CD4-positive, alpha-beta memory T cell (primary cell): ENCODE measurements at places on chromosomes 7 and 10.

DNA sequence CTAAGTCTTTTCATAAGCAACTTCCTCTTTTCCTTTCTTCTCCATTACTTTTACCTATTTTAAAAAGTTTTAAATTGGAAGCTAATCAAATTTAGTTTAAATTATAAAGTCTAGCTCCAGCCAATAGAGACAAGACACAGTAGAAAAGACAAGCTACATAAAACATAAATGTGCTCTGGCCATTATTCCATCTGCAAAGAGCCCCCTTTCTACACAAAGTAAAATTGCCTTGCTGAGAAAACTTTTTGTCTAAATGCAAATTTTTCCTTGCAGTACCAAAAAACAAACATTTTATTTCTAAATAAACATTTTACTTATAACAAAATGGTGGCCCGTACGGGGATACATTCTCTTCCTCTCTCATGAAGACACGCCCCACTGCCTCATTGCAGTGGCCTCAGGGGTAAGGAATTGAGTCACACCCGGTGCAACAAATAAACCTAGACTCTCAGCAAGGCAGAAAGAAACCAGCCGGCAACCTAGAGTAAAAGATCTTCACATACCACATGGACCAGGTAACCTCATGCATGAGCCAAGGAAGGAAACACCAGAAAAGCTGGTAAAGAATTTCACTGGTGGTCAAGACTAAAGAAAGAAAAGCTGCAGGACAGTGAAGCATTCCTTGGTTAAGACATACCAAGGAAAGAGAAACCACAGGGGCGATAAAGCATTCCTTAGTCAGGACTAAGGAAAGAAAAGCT is 71.6 kb upstream of the ZNF746 start:
- H3K36me3 ChIP-seq, result no peaks in the 10 kb centered on the region
- no peak overlapping the region for H3K4me3 ChIP-seq
- no peaks in the 10 kb centered on the region for H3K27me3 ChIP-seq

GRCh38 chr10:33189363-33189762 is 145.1 kb downstream of the NRP1 start:
- peaks cover 6% of the 10 kb centered on the region for H3K4me1 ChIP-seq
- no peak overlapping the region for H3K27ac ChIP-seq
- no peaks in the 10 kb centered on the region for H3K36me3 ChIP-seq
- no peak for DNase-seq
- H3K4me3 ChIP-seq, result no peak overlapping the region
- H3K27me3 ChIP-seq, result no peaks in the 10 kb centered on the region

DNA sequence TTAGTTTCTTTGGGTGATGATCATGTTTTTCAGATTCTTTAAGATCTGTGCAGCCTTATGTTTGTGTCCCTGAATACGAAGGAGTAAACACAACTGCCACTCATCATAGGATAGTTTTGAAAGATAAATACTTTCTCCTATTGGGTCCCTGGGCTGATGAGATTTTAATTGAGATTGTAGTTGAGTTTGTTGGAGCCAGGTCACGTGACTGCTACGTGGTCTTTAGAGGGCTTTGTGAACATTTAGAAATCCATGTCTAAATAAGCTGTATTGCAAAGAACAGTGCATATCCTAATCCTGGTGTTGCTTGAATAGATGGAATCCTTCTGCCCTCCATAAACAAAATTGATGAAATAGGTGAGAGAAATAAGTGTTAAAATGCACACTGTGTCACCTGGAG is 17.4 kb upstream of the ZNF716 start:
- H3K27ac ChIP-seq, result no peak overlapping the region
- no peak for DNase-seq
- no peaks in the 10 kb centered on the region for H3K4me1 ChIP-seq
- no peak overlapping the region for H3K4me3 ChIP-seq
- no peaks in the 10 kb centered on the region for H3K27me3 ChIP-seq

GRCh38 chr10:129972145-129972965 is 8.3 kb upstream of the EBF3 start:
- DNase-seq, result no peak
- H3K27me3 ChIP-seq, result peaks cover 24% of the 10 kb centered on the region
- no peaks in the 10 kb centered on the region for H3K36me3 ChIP-seq
- no peak overlapping the region for H3K27ac ChIP-seq
- H3K4me1 ChIP-seq, result no peaks in the 10 kb centered on the region

DNA sequence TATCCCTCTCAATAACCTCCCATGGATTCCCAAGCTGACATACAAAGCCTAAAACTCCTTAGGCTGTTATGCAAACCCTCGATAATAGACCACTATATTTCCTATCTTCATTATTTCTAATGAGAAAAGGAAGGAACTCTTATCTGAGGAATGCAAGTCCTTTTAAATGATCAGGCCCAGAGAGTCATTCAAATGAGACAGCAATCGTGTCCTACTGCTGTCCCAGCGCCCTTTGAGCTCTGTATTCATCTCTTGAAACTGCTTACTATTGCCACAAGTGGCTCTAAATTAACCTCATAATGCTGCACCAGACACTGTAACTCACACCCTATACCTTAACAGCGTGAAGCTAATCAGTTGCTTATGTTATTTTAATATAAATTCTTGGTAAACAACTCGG is 182.1 kb upstream of the NAMPT start:
- H3K4me3 ChIP-seq, result no peak overlapping the region
- no peaks in the 10 kb centered on the region for H3K36me3 ChIP-seq
- no peak overlapping the region for H3K27ac ChIP-seq
- DNase-seq, result no peak

DNA sequence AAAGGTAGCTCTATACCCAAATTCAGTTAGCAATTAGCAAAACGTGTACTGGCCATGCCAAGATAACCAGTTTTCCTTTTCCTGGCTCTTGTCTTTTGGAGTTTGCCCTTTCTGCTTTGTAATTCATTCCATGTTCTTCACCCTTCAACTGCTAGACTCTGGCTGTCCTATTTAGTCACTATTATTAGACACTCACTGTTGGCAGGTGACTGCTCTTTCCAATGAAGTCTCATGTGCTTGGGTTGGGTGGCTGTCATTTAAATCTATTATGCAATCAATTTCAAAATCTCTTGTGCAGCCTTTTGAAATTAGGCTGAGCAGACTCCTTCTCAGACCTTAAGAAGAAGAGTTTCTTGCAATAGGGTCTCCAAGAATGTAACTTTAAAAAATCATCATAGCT is 266.5 kb downstream of the GPR158 start:
- H3K36me3 ChIP-seq, result no peaks in the 10 kb centered on the region
- no peak overlapping the region for H3K4me3 ChIP-seq
- no peaks in the 10 kb centered on the region for H3K27me3 ChIP-seq
- H3K4me1 ChIP-seq, result no peaks in the 10 kb centered on the region
- H3K27ac ChIP-seq, result no peak overlapping the region

DNA sequence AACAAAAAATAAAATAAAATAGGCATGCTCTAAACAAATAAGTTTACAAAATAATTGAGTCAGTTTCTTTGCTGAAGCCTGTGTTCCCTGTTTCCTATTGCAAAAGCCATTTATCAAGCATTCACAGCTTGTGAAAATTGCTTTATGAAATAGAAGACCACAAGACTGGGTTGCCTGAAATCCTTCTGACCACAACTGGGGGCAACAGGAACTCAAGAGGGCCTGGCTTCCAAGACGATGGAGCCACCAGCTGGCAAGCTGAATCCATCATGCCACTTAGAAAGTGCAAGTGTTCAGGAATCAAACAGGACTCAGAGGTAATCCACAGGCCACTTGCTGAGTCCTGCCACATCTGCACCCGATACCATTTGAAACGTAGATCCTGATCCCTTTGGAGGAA is 752 bp upstream of the ABCA13 start:
- no peak overlapping the region for H3K4me3 ChIP-seq
- H3K36me3 ChIP-seq, result no peaks in the 10 kb centered on the region
- no peaks in the 10 kb centered on the region for H3K27me3 ChIP-seq
- H3K27ac ChIP-seq, result no peak overlapping the region
- DNase-seq, result no peak
- no peaks in the 10 kb centered on the region for H3K4me1 ChIP-seq

GRCh38 chr7:31814187-31814586 is 127.2 kb downstream of the PPP1R17 start:
- H3K4me1 ChIP-seq, result no peaks in the 10 kb centered on the region
- no peak overlapping the region for H3K27ac ChIP-seq
- no peak overlapping the region for H3K4me3 ChIP-seq

DNA sequence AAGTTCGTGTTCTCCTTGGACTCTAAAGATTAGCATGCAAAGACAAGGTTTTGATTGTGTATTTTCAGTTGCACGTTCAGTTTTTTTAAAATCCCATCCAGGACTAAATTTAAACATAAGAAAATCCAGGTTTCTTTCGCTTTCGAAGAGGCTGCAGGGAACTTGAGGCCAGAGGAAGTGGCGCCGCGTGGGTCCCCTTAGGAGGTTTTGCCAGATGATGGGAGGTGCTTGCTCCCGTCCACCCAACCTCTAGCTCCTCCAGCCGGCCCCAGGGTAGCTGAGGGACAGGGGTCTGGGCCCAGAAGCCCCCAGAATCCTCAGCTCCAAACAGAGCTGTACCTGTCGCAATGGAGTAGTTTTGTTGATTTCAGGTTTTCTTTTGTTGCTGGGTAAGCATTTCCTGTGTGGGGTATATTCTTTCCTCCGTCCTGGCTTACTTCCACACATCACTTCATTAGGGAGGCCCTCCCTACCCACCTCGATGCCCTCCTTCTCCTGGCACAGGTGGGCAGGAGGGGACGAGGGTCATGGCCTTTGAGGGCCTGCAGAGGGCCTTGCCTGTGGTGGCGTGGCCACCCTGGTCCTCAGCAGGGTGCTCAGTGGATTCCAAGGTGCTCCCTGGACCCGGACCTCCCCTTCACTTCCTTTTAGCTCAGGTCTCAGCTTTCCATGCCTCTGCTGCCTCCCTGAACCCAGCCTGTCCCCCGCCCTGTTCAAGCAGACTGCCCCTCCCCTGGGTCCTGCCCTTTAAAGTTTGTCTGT is 32.6 kb downstream of the LHPP start:
- H3K36me3 ChIP-seq, result no peaks in the 10 kb centered on the region
- no peak for DNase-seq
- H3K4me3 ChIP-seq, result no peak overlapping the region
- H3K27me3 ChIP-seq, result no peaks in the 10 kb centered on the region

DNA sequence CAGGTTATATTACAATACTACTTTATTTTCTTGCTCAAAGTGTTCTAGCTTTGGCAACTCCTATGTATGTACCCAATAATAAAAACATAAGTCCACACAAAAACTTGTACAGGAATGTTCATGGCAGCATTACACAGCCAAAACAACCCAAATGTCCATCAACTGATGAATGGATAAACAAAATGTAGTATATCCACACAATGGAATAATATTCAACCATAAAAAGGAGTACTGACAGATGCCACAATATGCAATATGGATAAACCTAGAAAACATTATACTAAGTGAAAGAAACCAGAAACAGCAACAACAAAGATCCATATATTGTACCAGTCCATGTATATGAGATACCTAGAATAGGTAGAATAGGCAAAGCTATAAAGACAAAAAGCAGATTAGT is 21.0 kb downstream of the PPA1 start:
- no peak for DNase-seq
- no peaks in the 10 kb centered on the region for H3K4me1 ChIP-seq
- no peaks in the 10 kb centered on the region for H3K27me3 ChIP-seq

DNA sequence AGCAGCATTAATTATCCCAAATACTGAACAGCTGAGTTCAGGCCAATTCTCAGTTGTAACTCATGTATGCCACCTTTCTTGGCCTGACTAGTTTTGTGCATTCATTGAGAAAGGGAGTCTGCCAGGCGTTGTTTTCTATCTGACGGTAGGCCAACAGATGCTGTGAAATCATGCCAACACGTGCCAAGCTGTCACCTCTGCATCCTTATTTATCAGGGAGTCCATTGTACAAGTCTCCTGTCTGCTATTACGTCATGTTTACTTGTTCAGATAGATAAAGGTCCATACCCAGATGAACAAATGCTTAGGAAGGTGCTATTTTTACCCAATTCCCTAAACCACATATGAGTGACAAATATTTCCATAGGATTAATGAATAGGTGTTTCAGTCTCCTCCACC is 127.2 kb upstream of the CDK6 start:
- no peaks in the 10 kb centered on the region for H3K36me3 ChIP-seq
- H3K4me3 ChIP-seq, result no peak overlapping the region
- peaks cover 4% of the 10 kb centered on the region for H3K27me3 ChIP-seq
- DNase-seq, result no peak

DNA sequence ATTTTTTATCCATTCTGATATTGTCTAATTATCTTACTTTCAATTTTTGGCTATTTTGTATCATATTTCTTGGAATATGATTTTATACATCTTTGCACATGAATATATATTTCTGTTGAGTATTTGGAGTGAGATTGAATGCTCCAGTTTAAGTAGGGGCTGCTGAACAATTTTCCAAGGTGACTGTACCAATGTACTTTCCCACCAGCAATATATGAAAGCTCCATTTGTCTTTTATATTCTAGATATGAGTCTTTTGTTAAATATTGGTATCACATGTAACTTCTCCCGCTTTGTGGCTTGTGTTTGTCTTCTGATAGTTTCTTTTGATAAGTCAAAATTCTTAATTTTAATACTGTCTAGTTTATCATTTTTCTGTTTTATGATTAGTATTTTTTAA is 144.6 kb upstream of the MDFIC start:
- no peak overlapping the region for H3K4me3 ChIP-seq
- H3K27ac ChIP-seq, result no peak overlapping the region
- H3K36me3 ChIP-seq, result no peaks in the 10 kb centered on the region

DNA sequence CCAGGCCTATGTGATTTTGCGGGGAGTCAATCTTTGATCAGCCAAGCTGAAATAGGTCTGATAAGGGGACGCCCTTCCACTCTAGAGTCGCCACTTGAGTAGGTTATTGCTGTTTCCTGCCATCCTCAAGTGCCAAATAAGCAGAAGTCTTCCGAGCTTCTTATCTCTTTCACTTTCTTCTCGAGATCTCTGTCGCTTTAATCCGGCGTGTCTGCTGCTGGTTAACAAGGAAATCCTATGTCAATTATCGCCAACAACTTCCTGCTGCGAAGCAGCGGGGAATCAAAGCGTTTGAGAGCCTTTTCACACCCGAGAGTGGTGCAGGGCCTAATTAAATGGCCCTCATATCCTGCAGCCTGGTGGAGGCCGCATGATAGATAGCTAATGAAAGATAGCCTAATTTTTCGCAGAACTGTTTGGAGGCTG is 215.9 kb downstream of the RAB11FIP2 start:
- no peak overlapping the region for H3K27ac ChIP-seq
- H3K27me3 ChIP-seq, result no peaks in the 10 kb centered on the region
- peaks cover 16% of the 10 kb centered on the region for H3K4me1 ChIP-seq
- H3K4me3 ChIP-seq, result no peak overlapping the region
- H3K36me3 ChIP-seq, result no peaks in the 10 kb centered on the region
